Esophagus squamous epithelium (tissue), 5 donors: ENCODE measurements at places on chromosomes 2 and 18.

DNA sequence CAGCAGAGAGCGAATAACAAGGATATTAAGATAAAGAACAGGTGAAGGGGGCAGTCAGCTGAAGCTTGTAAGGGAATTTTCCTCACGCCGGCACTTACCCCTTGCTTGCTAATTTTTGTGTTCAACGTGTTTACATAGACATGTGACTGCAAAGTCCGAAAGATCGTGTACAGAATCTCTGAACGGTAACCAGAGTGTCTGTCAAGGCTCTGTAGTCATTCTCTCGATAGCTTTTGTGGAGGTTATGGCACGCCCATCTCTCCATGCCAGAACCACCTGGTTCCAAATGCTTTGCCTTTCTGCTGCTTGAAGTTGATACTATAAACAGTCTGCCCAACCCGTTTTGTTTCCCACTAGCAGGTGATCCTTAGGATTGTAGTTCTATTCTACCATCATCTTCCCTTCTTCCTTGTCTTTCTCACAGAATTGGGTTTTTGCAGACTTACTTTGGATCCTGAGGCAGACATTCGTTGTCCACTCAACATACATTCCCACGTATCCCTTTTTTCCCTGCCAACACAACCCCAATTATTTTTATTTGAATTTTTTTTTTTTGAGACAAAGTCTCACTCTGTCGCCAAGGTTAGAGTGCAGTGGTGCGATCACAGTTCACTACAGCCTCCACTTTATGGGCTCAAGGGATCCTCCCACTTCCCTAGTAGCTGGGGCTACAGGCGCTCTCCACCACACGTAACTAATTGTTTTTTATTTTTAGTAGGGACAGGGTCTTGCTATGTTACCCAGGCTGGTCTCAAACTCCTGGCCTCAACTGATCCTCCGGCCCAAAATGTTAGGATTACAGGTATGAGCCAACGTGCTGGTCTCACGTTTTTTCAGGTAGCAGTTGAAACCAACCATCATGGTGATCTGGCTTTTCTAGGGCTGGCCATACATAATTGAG lies 1.3 kb upstream of the USP34 start:
- no peak for DNase-seq

GRCh38 chr2:28163028-28163427 lies 229.6 kb upstream of the FOSL2 start:
- DNase-seq: no peak

GRCh38 chr2:218876562-218877219 lies 4.0 kb upstream of the WNT10A start:
- no peak for DNase-seq

- DNase-seq: no peak
Observed at GRCh38 chr2:218726004-218726574, 15.5 kb downstream of the TTLL4 start.

DNA sequence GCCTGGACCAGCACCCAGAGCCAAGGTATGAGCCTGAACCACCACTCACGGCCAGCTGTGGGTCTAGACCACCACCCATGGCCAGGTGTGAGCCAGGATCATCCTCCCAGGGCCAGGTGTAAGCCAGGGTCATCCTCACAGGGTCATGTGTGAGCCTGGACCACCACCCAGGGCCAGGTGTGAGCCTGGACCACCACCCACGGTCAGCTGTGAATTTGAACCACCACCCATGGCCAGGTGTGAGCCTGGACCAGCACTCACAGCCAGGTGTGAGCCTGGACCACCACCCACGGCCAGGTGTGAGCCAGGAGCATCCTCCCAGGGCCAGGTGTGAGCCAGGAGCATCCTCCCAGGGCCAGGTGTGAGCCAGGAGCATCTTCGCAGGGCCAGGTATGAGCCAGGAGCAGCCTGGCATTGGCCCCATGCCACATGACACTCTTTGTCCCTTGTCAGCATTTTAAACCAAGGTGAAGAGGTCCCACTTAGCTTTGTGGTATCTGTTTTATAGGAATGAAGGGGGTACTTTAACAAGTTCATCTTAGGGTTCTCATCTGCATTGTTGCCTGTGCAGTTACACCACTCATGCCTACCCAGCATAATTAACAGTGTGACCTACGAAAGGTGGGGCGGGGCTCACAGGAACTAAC lies 71.2 kb downstream of the AGAP1 start:
- DNase-seq: no peak

GRCh38 chr18:9916077-9916639 lies 2.3 kb downstream of the VAPA start:
- DNase-seq: no peak

DNA sequence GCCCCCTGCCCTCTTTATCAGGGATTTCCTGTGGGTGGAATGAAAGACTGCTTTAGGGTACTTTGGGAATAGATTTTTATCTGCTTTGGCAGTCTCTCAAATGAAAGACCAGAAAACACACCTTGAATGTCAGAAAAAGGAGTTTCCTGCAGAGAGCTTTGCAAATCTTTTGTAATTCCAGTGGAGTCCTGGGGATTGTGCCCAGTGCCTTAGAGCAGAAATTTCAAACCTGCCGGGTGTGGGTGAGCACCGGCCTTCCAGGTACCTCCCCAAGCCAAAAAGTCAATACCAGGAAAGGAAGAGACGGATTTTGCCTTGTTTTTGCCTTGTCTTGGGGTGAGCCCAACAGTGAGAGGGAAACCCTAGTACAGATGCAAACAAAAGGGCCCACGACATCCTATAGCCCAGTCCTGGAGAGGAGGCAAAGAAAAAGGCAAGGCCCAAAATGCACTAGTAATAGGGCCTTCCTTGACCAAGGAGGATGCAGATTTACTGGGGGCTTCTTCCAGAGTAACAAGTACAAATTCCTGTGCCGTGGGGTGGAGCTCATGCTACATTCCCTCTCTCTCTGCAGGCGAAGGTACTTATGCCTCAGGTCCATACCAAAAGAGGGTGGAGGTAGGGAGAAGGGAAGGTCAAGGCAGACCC lies 36.4 kb downstream of the FOXI3 start:
- DNase-seq: no peak

- no peak for DNase-seq
Observed at GRCh38 chr2:164859251-164859818, 17.7 kb upstream of the COBLL1 start.

GRCh38 chr2:231318436-231318835 lies 77.1 kb upstream of the B3GNT7 start:
- DNase-seq: no peak

GRCh38 chr2:25053041-25053440 lies 11.2 kb downstream of the EFR3B start:
- DNase-seq: no peak

DNA sequence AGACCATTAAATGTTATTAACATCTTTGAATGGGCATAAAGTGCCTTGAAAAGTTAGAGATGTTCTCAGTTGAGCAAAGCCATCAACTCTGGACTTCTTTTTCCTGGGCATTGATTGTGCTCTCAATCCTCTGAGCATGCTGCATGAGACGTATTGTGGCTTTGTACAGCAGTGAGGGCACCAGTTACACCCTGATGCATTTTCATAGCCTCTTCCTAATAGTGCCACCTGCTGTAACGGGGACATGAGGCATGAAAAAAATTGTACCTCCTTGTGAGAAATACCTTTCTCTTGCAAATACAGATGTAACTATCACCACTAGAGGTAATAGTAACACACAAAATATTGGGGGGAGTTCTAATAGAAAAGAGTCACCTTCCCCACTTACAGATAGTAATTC lies 697.5 kb downstream of the TMEM182 start:
- no peak for DNase-seq

GRCh38 chr2:9961013-9961412 lies 9.5 kb downstream of the GRHL1 start:
- no peak for DNase-seq

DNA sequence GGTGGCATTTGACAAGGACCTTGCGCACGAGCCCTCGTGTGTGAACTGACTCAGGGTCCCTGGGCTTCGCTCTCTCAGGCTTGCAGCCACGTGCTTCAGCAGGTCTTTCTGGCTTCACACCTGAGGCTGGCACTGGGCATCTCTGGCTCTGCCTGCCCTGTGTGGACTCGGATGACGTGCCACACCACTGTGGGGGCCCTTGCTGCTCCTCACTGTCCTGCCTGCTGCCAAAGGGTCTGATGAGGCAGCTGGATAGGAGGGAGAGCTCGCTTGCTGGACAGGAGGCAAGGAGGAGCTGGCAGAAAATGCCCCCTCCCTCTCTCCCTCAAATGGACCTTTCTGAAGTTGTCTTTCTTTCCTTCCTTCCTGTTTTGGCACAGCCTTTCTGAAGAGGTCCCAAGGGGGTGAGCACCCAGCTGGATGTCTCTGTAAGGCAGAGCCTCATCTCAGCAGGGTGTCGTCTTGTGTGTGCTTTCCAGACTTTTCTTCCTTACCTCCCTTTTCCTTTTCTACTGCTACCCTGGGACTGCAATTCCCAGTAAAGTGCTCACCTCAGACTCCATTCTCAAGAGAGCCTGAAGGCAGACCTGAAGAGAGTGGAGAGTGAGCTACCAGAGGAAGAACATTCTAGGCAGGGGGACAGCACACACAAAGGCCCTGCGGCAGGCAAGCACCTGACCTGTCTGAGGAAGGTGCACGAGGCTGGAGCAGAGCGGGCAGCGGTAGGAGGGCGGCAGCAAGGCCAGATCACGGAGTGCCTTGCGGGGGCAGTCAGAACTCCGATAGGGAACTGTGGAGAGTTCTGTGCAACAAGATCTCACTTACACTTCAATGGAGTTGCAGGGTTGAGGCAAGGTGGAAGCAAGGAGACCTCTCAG lies 5.3 kb downstream of the PER2 start:
- DNase-seq: no peak

GRCh38 chr2:101962309-101962708 lies 29.5 kb upstream of the IL1R2 start:
- DNase-seq: no peak

DNA sequence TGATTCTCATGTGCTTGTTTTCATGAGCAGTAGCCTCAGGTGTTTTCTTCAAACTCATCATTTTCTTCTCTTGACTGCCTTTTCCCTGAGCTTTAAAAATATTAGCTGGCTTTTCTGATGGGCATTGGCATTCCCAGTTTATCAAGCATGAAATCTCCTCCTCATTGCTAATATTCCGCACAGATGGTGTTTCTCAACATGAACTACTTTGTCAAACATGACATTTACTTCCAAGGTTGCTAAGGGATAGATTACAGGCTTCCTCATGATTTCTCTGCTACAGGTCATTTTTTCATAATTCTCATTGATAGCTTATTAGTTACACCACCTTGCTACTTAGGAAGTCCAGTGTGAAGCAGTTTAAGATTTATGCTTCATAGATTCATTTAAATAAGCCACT lies 1116.9 kb upstream of the CNTNAP5 start:
- DNase-seq: no peak

DNA sequence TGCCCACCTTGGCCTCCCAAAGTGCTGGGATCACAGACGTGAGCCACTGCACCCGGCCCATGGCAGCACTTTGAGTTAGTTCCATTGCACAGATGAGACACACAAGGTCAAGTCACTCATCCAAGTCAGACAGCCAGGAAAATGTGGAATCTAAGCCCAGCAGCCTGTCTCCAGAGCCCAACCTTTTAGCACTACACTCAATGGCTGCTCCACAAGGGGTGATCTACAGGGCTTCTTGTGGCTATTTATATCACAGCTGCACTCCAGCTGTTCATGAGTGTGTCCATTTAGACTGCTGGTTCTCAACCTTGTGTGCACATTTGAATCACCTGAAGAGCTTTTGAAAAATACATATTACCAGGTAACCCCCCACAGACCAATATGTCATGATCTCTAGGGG lies 72.9 kb upstream of the RPL31 start:
- no peak for DNase-seq

GRCh38 chr2:152460567-152460966 lies 125.6 kb downstream of the FMNL2 start:
- DNase-seq: no peak

DNA sequence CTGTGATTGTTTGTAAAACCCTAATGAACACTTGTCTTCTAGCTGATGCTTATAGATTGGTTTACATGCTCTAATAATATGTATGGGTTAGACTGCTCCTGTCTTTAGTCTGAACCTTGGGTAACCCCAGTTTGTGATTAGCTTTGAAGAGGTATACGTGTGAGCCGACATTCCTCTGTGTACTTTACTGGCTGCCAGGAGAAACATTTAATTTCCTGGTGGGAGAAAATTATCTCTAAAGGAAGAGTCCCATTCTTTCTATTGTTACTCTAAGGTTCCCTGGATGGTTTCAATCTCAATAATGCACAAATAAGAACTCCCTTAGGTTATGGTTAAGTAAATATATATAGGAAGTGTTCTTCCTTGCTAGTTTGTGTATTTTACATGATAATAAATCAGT lies 143.6 kb upstream of the ZSWIM2 start:
- no peak for DNase-seq

DNA sequence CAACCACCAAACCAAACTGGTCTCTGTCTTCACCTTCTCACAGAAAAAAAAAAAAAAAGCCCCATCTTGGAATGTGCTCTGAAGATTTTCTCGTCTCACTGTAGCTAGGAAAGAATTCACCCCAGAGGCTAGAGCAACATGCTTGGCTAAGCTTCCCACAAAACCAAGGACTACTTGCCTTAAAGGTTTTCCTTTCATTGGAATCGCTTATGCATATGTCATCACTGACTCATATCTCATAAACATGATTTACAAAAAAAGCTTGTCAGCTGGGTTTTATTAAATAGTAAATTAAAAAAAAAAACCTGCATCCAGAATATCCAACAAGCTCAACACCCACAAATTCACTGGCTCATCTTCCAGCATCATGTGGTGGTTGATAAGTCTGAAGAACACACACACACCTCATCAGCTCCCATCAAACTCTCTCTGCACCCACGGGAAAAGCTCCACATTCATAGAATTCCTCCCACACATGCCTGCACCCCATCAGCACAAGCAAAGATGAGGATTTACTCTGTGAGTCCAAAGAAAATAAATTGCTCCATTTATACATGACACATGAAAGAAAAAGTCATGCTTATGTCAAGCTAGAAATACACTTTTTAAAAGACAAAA lies 182.0 kb upstream of the TRIB2 start:
- no peak for DNase-seq

- no peak for DNase-seq
Observed at GRCh38 chr2:174662859-174663258, 65.3 kb upstream of the WIPF1 start.

DNA sequence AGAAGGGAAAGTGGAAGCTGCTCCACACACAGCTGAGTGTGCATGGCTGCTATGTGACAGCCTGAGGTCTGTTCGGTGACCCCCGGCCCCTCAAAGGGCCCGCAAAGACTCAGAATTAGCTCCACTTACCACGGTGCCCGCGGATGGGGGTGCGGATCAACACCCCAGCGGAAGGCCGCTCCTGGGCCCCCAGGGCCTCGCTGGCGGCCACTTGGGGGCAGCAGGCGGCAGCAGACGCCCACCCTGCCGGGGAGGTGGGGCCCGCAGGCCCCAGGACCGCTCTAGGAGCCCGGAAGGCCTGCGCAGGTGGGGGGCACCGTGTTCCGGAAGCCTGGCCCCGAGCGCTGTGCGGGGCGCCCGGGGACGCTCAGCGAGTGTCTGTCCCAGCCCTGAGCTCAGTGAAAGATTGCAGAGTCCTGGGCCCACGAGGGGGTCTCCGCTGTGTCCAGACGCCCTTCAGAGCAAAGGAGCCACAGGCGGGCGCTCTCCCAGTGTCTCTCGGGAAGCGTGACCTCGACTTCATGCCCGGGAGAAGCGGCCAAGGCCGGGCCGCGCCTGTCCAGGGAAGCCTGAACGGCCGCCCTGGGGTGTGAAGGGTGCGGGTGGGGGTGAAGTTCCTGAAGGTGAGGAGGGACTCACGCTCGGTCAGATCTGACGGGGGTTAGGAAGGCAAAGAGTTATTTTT lies 118.7 kb downstream of the VAPA start:
- no peak for DNase-seq
